NCI-H1436 treated with DMSO at 0.1 percent for 48 hours (cell line): ENCODE measurements at places on chromosomes 4 and X.

- DNase-seq, result no peak
These were observed 123.9 kb upstream of the CBR4 start for GRCh38 chr4:169133932-169134331.

GRCh38 chrX:109485470-109486340 lies 3.8 kb upstream of the GUCY2F start:
- DNase-seq, result no peak

- DNase-seq, result no peak
These were observed 15.2 kb downstream of the LINC00632 start for GRCh38 chrX:140724736-140725135.

GRCh38 chr4:168019921-168020320 lies 72.4 kb upstream of the ANXA10 start:
- no peak for DNase-seq

GRCh38 chrX:120736989-120737388 lies 107.1 kb upstream of the C1GALT1C1 start:
- DNase-seq, result no peak

GRCh38 chr4:82777857-82778525 lies 20.6 kb downstream of the SCD5 start:
- no peak for DNase-seq
